ENCODE measurements at places on chromosomes 7 and 10.

GRCh38 chr7:36210291-36210922 lies 57.4 kb downstream of the EEPD1 start:
- no peak for DNase-seq

DNA sequence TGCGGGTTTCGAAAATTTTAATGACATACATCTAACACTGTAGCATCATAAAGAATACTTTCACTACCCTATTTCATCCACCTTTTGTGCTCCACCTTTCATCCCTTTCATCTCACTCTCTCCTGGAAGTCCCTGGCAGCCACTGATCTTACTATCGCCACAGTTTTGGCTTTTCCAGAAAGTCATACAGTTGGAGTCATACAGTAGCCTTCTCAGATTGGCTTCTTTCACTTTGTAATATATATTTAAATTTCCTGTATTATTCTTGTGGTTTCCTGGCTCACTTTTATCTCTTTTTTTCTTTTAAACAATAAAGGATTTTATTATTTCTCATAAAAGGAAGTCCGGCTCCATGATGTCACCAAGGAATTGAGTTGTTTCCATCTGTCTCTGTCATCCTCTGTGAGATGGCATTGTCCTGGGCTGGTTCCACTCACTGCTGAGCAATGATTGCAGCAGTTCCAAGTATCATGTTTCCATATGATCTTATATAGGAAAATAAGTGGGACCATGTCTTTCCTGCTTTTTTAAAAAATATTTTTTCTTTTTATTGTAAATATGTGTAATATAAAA lies 626.3 kb downstream of the POM121L12 start:
- DNase-seq: no peak

DNA sequence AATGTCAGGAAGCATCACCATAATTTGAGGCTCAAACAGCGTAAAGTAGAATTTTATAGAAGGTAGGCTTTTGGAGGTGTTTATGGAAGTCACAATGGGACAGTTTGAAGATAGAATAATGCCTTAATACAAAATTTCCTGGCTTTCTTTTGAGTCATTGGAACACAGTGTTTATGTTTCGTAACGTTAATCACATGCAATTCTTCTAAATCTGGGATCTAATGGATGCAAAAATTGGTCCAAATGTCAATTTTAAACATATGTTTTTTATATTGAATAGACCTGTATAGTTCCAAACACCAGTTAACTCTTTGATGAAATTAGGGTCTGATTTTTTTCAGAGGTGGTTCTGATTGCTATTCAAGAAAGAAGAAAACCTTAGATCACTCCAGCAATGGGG lies 86.5 kb upstream of the HPS1 start:
- no peak for DNase-seq

GRCh38 chr10:74589851-74590250 lies 236.5 kb upstream of the KAT6B start:
- no peak for DNase-seq

- DNase-seq: no peak
Observed at GRCh38 chr7:66236713-66237303, 31.7 kb downstream of the TPST1 start.

GRCh38 chr7:46387646-46388045 lies 466.6 kb upstream of the IGFBP3 start:
- no peak for DNase-seq

DNA sequence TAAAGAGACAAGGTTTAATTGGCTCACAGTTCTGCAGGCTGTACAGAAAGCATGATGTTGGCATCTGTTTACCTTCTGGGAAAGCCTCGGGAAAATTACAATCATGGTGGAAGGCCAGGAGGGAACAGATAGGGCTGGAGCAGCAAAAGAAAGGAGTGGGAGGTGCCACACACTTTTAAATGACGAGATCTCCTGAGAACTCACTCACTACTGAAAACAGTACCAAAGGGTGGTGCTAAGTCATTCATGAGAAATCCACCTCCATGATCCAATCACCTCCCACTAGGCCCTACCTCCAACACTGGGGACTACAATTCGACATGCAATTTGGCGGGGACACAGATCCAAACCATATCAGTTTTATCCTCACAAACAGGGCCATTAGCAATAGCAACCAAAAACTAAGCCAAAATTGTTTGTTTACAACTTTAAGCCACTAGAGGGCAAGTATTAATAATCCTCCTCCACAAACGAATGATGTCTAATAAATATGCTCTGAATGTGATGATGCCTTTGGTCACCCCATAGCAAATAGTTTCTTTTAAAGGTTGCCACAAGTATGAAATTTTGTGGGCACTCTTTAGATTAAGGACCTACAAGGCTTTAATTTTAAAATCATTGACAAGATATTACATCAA lies 129.2 kb upstream of the NRBF2 start:
- DNase-seq: no peak

DNA sequence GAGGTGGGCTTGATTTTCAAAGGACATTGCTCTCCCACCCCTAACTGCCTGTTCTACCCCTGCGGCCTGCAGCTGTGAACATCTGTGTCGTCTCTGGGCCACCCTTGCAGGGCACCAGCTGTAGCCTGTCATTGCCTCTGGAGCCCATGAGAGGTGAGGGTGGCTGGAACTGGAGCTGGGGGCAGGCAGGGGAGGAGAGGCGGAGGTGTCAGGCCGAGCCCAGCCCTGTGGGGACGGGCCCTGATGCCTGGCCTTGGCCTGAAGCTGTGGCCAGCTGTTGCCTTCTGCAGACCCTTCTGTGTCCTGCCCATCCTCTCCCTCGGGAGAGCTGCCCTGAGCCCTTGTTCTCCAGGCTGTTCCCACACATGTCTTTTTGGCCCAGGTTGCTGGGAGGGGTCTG lies 44.5 kb downstream of the PALD1 start:
- DNase-seq: no peak

- DNase-seq: no peak
Observed at GRCh38 chr10:69410487-69410886, 6.2 kb downstream of the TACR2 start.

DNA sequence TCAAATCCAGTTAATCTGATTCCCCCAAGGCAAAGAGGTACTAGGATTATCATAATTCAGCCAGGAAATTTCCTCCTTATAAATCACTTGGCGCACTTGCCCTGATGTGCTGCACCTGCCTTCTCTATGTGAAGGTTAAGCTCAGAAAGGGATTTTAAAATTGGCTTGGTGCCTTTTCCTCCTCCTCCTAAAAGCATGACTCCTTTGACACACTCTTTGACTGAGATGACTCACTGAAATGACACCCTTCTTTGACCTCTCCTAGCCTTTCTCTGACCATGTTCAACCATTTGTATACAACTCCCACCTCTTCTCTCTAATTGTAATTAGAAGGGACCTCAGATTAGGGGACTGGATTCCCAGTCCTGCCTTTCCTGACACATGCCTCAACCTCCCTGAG lies 46.5 kb downstream of the ABLIM1 start:
- no peak for DNase-seq

- DNase-seq: no peak
Observed at GRCh38 chr7:38383281-38383680, 109.8 kb upstream of the TARP start.

- no peak for DNase-seq
Observed at GRCh38 chr10:126902157-126902556, 3.1 kb upstream of the DOCK1 start.

- no peak for DNase-seq
Observed at GRCh38 chr10:129769381-129770116, 194.5 kb downstream of the EBF3 start.

DNA sequence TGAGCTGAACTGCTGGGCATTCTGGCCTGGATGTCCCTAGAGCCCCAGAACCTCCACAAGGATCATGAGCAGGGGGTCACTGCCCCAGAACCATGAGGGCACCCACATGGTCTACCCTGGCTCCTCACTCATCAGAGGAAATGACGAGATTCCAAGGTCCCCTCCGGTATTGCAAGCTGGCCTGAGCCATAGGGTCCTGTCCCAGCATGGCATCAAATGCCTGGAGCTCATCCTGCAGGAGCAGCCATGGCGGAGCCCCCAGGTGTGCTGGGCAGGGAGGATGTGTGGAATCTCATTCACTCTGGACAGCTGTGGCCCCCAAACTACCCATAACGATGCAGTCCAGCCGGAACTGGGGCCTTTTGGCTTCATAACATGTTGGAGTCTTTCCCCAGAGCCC lies 66.6 kb upstream of the ANTXRL start:
- DNase-seq: no peak
